ENCODE measurements at places on chromosomes 5 and 9. TPM values are rescaled to one million over a fixed set of nuclear protein-coding genes. Genes with fewer than 3 reads are reported as not detected.
A peak's percentile ranks its signal among the peaks of the same experiment; 100 is the strongest.

Gene ELOVL7
- total RNA-seq = 7.3 TPM

Gene CNTNAP3B
- 1.2 TPM for total RNA-seq

Gene NR5A1
- 38.8 TPM for total RNA-seq

Gene ADAMTSL1
- total RNA-seq = not detected

Gene GPX8
- total RNA-seq = 0.33 TPM

Gene INSL4
- total RNA-seq = not detected

Gene PCDHA9
- total RNA-seq = not detected

Gene SURF2
- 13.6 TPM for total RNA-seq

Gene GDNF
- 0.46 TPM for total RNA-seq

GRCh38 chr5:36507332-36507952, 99.0 kb upstream of the SLC1A3 start:
- peaks cover 1% of the 10 kb centered on the region for H3K4me1 ChIP-seq
- no peak overlapping the region for H3K27ac ChIP-seq
- no peak overlapping the region for H3K4me3 ChIP-seq
- H3K27me3 ChIP-seq = no peaks in the 10 kb centered on the region
- H3K36me3 ChIP-seq = no peaks in the 10 kb centered on the region

DNA sequence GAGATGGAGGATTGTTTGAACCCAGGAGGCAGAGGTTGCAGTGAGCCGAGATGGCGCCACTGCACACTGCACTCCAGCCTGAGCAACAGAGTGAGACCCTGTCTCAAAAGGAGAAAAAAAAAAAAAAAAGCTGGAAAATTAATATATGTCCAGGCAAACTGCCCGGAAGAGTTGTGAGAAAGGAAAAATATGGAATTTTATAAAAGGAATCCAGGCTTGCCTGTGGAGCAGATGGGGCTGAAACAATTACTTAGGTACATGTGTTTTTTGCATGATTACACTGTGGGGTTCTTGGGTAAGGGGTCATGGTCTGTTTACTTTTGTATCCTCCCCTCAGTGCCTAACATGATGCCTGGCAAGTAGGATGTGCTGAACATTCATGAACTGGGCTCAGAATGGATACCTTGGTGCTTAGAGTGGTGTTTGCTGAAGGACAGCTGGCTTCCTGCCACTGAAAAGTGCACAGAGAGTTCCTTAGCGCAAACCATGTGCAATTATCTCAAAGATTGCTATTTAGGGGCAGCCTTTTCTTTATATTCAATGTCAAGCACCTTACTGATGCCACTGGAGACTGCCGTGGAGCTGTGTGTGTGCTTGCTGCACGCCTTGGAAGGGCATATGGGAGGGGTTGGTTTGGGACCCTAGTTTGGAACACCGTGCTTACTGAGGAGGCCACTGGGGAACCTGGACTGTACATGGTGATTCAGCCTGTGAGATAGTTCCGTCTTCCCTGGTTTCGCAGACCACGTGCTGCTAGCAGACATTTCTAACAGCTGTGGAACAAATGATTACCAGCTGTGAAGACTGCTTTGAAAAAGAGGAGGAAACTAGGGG, 78.4 kb downstream of the MAP1B start:
- H3K4me1 ChIP-seq = no peaks in the 10 kb centered on the region
- no peak overlapping the region for H3K4me3 ChIP-seq
- H3K27ac ChIP-seq = no peak overlapping the region
- no peaks in the 10 kb centered on the region for H3K36me3 ChIP-seq
- H3K27me3 ChIP-seq = no peaks in the 10 kb centered on the region

DNA sequence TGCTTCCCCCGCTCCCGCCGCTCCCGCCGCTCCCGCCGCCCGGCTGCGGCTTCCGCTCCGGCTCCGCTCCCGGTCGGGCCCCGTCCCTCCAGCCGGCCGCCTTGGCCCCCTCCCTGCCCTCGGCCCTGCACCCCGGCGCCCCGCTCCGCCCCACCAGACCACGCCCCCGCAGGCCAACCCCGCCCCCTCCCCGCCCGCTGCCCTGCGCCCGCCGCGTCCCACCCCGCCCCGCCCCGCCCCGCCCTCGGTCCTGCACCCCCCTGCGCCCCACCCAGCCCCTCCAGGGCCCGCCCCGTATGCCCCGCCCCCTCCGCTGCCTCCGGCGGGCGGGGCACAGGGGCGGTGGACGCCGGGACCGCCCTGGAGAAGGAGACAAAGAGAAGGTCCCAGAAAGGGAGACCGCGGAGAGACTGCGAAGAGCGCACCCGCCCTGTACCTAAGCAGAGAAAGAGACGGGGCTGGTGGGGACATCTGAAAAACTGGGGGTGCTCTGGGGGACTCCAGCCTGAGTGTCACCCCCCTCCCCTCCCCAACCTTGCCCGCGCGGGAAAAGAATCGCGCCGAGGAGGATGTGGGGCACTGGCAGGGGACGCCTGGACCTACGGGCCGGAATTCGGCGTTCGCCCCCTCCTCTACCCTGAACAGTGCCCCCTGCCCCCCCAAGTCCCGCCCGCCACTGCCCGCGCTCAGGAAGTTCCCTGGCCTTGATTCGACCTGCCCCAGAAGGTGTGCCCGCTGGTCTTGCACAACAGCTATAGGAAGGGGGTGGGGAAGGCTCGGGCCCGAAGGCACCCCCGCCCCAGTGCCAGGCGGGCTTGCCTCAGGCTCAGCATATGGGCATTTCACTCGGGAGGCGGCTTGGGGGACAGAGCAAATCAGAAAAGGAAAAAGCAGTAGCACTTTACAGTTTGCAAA, 42.8 kb upstream of the STXBP1 start:
- H3K4me3 ChIP-seq = peak overlapping the region; percentile 86
- no peaks in the 10 kb centered on the region for H3K36me3 ChIP-seq
- peak; percentile 55 for DNase-seq
- no peaks in the 10 kb centered on the region for H3K27me3 ChIP-seq

- H3K27ac ChIP-seq = no peak overlapping the region
- H3K4me3 ChIP-seq = no peak overlapping the region
- no peaks in the 10 kb centered on the region for H3K27me3 ChIP-seq
- no peaks in the 10 kb centered on the region for H3K36me3 ChIP-seq
- no peaks in the 10 kb centered on the region for H3K4me1 ChIP-seq
- no peak for DNase-seq
Measured at GRCh38 chr5:137091472-137091871, 407.7 kb downstream of the SPOCK1 start.

DNA sequence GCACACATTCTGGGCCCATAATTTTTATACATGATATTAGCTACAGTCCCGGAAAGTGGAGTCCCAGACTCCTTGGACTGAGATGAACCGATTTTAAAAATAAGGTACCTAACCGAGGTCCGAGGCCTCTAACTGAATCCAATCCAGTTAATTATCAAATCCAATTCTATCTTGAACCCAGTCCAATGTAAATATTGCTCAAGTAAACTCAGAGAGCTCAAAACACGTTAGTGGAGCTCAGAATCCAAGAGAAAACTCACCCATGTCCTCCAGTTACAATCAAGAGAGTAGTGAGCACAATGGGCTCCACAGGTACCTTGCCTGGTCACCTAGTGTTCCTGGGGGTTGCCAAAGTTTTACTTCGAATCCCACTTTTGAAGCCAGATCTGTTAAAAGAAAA, 37.9 kb upstream of the DIRAS2 start:
- no peaks in the 10 kb centered on the region for H3K4me1 ChIP-seq
- no peak overlapping the region for H3K27ac ChIP-seq
- no peak overlapping the region for H3K4me3 ChIP-seq
- DNase-seq = no peak
- no peaks in the 10 kb centered on the region for H3K27me3 ChIP-seq

GRCh38 chr9:80954521-80954920, 734.8 kb downstream of the TLE1 start:
- no peaks in the 10 kb centered on the region for H3K36me3 ChIP-seq
- H3K4me3 ChIP-seq = no peak overlapping the region
- H3K27me3 ChIP-seq = no peaks in the 10 kb centered on the region

DNA sequence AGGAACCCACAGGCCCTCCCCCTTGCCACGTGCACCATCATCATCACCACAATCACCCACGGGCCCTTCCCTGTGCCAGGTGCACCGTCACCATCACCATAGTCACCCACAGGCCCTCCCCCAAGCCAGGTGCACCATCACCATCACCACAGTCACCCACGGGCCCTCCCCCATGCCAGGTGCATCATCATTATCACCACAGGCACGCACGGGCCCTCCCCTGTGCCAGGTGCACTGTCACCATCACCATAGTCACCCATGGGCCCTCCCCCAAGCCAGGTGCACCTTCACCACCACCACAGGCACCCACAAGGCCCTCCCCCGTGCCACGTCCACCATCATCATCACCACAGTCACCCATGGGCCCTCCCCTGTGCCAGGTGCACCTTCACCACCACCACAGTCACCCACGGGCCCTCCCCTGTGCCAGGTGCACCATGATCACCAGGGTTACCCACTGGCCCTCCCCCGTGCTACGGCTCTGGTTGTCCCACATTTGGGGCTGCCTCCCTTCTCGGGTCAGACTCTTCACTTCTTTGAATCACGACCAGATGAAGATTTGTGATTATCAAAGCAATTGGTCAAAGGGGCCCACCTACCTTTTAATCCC, 69.1 kb upstream of the OLFM1 start:
- H3K4me3 ChIP-seq = no peak overlapping the region
- H3K27ac ChIP-seq = no peak overlapping the region

GRCh38 chr5:158560170-158560569, 539.5 kb downstream of the EBF1 start:
- peak; percentile 9 for DNase-seq
- no peaks in the 10 kb centered on the region for H3K36me3 ChIP-seq
- no peaks in the 10 kb centered on the region for H3K27me3 ChIP-seq
- H3K27ac ChIP-seq = no peak overlapping the region
- H3K4me1 ChIP-seq = peaks cover 11% of the 10 kb centered on the region

DNA sequence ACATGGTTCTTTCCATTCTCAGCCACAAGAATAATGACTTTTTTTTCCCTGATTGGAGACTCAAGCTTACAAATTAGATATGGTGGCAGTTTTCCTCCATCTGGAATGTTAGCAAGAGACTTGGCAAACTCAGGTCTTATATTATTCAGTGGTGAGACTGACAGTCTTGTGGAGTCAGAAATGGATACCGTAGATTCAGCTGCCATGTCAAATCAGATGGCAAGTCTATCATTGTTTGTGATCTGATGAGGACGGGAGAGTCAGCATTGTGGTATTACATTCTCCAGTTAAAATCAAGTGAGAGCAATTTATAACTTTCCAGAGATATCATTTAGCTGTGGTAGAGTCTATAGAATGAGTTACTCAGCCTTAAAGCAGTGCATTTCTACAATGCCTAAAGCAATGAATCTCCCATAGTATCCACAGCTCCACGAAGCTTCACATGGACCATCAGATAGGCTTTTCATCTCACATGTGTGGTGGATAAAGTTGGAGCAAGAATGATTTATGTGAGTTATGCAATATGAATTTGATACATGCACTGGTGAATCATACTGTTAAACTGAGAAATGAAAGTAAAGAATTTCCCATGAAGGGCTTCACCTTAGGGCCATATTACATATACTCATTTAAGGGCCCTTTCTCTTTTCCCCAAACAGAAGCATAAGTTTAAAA, 430.6 kb downstream of the ZNF608 start:
- no peak overlapping the region for H3K27ac ChIP-seq
- no peaks in the 10 kb centered on the region for H3K36me3 ChIP-seq
- no peaks in the 10 kb centered on the region for H3K4me1 ChIP-seq
- DNase-seq = no peak
- no peaks in the 10 kb centered on the region for H3K27me3 ChIP-seq
- H3K4me3 ChIP-seq = no peak overlapping the region

GRCh38 chr9:77815260-77815659, 167.1 kb upstream of the GNA14 start:
- H3K4me1 ChIP-seq = peaks cover 25% of the 10 kb centered on the region
- H3K36me3 ChIP-seq = no peaks in the 10 kb centered on the region
- no peaks in the 10 kb centered on the region for H3K27me3 ChIP-seq
- DNase-seq = no peak
- H3K27ac ChIP-seq = no peak overlapping the region

DNA sequence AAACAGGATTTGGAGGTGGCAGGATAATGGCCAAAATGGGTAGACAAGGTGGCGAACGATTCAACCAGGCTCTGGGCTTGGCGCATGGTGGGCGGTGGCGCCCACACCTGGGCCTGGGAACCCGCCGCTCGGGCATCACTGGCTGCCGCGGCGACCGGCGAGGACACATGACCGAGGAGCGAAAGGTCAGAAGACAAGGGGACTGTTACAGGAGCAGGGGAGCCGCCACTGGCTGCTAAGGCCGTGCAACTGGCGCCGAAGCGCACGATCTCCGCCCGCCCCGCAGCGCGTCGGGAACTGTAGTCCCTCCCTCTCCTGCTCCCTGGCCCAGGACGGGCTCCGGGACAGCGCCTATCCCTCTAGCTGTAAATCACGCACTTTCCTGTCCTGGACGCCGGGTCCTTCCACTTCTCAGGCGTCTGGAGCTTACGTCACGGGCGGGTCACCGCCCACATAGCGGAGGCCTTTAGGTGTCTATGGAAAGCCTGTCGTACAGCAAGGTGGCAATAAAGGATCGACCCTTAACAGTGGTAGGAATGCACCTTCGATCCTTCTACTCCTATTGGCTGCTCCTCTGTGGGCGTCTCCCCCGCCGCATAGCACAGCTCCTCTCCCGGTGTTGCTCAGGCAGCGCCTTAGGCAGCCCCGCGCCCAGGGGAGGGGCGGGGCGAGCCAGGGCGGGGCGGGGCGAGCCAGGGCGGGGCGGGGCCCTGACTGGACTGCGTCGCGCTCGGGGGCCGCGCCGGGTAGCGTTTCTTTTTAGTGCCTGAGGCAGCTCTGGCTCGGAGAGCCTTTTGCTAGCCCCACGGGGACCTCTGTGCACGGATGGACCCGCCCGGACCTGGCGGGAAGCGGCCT, at the start of gene ICE1:
TSS of gene ICE1 (plus strand) at position 717 of the 858 bp plus-strand sequence. CDS start 239 bp downstream, outside the sequence.
- H3K36me3 ChIP-seq = no peaks in the 10 kb centered on the region
- peak within 1 kb of the TSS; percentile 94 for H3K4me3 ChIP-seq
- peak within 1 kb of the TSS; percentile 96 for H3K27ac ChIP-seq
- no peaks in the 10 kb centered on the region for H3K27me3 ChIP-seq
- DNase-seq = peak; percentile 97

- H3K4me3 ChIP-seq = no peak overlapping the region
- peaks cover 21% of the 10 kb centered on the region for H3K4me1 ChIP-seq
- peaks cover 31% of the 10 kb centered on the region for H3K36me3 ChIP-seq
- no peaks in the 10 kb centered on the region for H3K27me3 ChIP-seq
Measured at GRCh38 chr5:6755519-6755918, 42.3 kb downstream of the TENT4A start.

GRCh38 chr5:33842456-33842855, 49.3 kb downstream of the ADAMTS12 start:
- no peaks in the 10 kb centered on the region for H3K36me3 ChIP-seq
- H3K27me3 ChIP-seq = no peaks in the 10 kb centered on the region
- no peak for DNase-seq
- H3K27ac ChIP-seq = no peak overlapping the region

GRCh38 chr5:88683506-88684135, 199.4 kb downstream of the MEF2C start:
- H3K27me3 ChIP-seq = peaks cover 2% of the 10 kb centered on the region
- no peak overlapping the region for H3K27ac ChIP-seq
- no peaks in the 10 kb centered on the region for H3K36me3 ChIP-seq

Measured in HepG2 (cell line).